Vagina (tissue), 2 donors: ENCODE measurements at places on chromosomes 13 and 19.

- DNase-seq, result no peak
Measured at GRCh38 chr13:75782985-75783384, 146.9 kb downstream of the LMO7 start.

DNA sequence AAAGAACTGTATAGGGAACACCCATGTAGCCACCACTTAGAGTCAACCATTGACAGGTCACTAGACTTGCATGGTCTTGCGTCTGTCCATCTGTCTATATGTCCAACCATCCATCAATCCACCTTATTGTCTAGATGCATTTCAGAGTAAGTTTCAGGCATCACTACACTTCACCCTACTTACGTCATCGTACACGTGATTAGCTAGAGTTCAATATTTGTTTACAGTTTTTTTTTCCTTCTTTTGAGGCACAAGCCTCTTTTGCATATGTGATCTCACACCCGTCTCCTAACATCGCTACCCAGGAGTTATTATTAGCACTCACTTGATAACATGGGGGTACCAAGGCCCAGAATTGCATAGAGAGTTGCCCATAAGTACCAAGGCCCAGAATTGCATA is 6.9 kb downstream of the CACNG7 start:
- DNase-seq, result no peak

DNA sequence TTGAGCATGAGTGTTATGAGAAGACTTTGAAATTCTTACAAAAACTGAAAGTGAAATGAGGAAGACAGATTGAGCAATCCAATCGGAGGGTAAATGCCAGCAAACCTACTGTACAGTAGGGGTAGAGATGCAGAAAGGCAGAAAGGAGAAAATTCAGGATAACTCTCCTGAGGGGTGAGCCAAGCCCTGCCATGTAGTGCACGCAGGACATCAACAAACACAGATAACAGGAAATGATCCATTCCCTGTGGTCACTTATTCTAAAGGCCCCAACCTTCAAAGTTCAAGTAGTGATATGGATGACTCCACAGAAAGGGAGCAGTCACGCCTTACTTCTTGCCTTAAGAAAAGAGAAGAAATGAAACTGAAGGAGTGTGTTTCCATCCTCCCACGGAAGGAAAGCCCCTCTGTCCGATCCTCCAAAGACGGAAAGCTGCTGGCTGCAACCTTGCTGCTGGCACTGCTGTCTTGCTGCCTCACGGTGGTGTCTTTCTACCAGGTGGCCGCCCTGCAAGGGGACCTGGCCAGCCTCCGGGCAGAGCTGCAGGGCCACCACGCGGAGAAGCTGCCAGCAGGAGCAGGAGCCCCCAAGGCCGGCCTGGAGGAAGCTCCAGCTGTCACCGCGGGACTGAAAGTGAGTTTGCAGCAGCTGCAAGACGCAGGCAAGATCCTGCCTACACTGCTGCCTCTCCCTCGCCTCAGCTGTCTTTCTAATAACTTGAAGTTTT is at the start of gene TNFSF13B:
Gene TNFSF13B, plus strand, starts transcription at position 118 of the 728 bp plus-strand sequence. Its CDS starts 178 bp downstream, at position 296.
- no peak for DNase-seq

GRCh38 chr19:33391631-33392249 is 18.2 kb downstream of the CEBPG start:
- no peak for DNase-seq

DNA sequence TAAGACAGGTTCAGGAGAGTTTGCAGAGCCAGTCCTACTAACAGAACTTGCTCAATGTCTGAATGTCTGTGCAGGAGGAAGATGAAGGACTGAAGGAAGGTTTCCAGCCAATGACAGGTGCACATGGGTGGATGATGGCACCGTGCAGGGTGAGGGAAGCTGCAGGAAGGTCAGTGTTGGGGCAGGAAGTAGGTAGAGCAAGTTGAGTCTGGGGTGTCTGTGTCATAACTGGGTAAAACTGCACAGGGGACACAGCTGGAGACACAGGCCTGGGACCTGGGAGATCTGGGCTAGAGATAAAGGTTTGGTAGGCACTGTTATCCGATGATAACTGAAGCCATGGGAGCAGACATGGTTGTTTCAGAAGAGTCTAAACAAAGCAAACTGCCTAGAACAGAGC is 116.9 kb downstream of the USP12 start:
- no peak for DNase-seq

- DNase-seq, result no peak
Measured at GRCh38 chr13:43156916-43157315, 133.5 kb downstream of the DNAJC15 start.

- no peak for DNase-seq
Measured at GRCh38 chr13:32264407-32264806, 50.8 kb downstream of the ZAR1L start.
